Nephron progenitor cell (in vitro differentiated cells): ENCODE measurements at places on chromosomes 5 and 9.

DNA sequence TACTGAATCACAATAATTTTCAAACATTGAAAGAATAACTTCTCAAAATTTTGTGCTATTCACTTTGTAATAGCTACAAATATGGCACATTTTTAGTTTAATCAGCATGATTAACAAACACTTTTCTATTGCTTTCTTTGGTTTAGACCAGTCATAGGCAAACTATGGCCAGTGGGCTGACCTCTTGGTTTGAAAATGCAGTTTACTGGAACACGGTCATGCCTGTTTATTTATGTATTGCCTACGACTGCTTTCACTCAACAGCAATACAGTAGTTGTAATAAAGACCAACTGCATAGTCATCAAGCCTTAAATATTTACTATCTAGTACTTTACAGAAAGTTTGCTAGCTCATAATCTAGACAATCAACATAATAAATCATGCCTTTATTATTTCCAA lies 810.8 kb downstream of the TLE1 start:
- DNase-seq, result no peak

DNA sequence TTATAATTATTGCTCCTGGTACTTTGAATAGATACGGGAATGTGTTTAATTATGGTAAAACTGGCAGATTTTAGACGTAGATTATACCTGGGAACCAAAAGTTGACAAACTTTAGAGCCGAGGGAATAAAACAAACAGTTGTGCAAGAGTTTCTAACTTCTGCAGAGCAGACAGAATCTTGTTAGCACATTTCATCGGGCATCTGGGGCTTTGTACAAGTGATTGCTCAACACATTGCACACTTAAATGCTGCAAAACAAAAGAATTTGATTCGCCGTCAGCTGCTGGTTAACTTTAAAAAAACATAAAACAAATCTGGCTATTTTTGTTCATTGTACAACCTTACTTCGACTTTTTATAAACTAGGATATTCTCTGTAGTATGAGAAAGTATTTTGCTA lies 398.1 kb downstream of the MAN2A1 start:
- no peak for DNase-seq

DNA sequence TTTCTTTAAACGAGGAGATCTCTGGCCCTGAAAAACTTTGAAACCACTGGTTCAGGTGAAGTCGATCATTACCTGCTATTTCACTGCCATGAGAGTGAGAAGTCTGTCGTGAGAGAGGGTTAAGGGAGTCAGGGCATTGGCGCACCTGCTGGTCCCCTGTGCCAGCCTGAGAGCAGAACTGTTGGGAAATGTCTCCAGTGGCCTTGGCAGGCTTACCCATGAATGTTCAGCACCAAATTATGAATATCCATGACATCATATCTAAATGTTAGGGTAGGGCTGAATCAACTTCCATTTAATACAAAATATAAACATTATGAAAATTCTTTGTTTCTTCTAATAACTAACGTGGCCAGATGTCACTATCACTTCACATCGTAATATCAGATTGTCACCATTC lies 379.3 kb downstream of the KDM4C start:
- DNase-seq, result no peak

DNA sequence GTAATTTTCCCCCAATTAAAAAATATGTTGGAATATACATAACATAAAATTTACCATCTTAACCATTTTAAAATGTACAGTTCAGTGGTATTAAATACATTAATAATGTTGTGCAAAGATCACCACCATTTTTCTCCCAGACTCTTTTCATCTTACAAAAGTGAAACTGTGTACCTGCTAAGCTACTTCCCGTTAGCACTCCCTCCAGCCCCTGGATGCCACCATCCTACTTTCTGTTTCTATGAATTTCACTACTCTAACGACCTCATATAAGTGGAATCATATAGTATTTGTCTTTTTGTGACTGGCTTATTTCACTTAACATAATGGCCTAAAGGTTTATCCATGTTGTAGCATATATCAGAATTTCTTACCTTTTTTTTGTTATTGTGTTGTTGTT lies 112.9 kb downstream of the HSPA4 start:
- DNase-seq, result no peak

GRCh38 chr5:159179529-159180305 lies 29.6 kb downstream of the RNF145 start:
- no peak for DNase-seq
